ENCODE measurements at places on chromosomes 12 and 14. TPM values are rescaled to one million over a fixed set of nuclear protein-coding genes. Genes with fewer than 3 reads are reported as not detected.

The HNRNPA1 gene
- total RNA-seq: 545 TPM

The VPS29 gene
- total RNA-seq: 118 TPM

The TEX22 gene
- total RNA-seq: 0.94 TPM

The MBIP gene
- total RNA-seq: 39.4 TPM

The SYNDIG1L gene
- total RNA-seq: 1.3 TPM

The ACOT4 gene
- 1.6 TPM for total RNA-seq

The CALM1 gene
- total RNA-seq: 974 TPM

The TGFB3 gene
- total RNA-seq: 21.6 TPM

The TAS2R30 gene
- 55.7 TPM for total RNA-seq

The BATF gene
- total RNA-seq: not detected

The PDE3A gene
- 7.5 TPM for total RNA-seq

The SOAT2 gene
- not detected for total RNA-seq

The ABCC9 gene
- 15.7 TPM for total RNA-seq

The RNF212B gene
- not detected for total RNA-seq

The GYS2 gene
- total RNA-seq: not detected

The SAV1 gene
- total RNA-seq: 28.5 TPM

The FOXA1 gene
- total RNA-seq: not detected

The MYO1H gene
- total RNA-seq: 0.31 TPM

The DPPA3 gene
- not detected for total RNA-seq

The INSM2 gene
- total RNA-seq: not detected

The NRL gene
- 2.2 TPM for total RNA-seq

The TCL1B gene
- not detected for total RNA-seq

The SSPN gene
- 2.2 TPM for total RNA-seq

The EML5 gene
- total RNA-seq: 25.0 TPM

The TMPRSS12 gene
- not detected for total RNA-seq

The NAV3 gene
- 329 TPM for total RNA-seq

The CACNA2D4 gene
- 0.31 TPM for total RNA-seq

The NPFF gene
- not detected for total RNA-seq

The ZNF891 gene
- 30.4 TPM for total RNA-seq

The PTCSC3 gene
- not detected for total RNA-seq

The SLC11A2 gene
- 154 TPM for total RNA-seq

The LMO3 gene
- 492 TPM for total RNA-seq

The C12orf50 gene
- total RNA-seq: 0.31 TPM

The PLEKHH1 gene
- 37.2 TPM for total RNA-seq

The ARHGEF40 gene
- 20.7 TPM for total RNA-seq

The KRT6A gene
- not detected for total RNA-seq

The MYO1A gene
- total RNA-seq: not detected

The EXD2 gene
- 56.7 TPM for total RNA-seq

The PRKD1 gene
- 28.2 TPM for total RNA-seq

The ABCD2 gene
- total RNA-seq: 18.8 TPM

The CCDC196 gene
- not detected for total RNA-seq

The VASH1 gene
- total RNA-seq: 103 TPM

The SLC10A1 gene
- total RNA-seq: not detected

The GPR84 gene
- not detected for total RNA-seq

The SAMD15 gene
- total RNA-seq: 10.0 TPM

The PMEL gene
- not detected for total RNA-seq

The PKP2 gene
- 6.3 TPM for total RNA-seq

The P2RX7 gene
- total RNA-seq: 3.4 TPM

The KRT71 gene
- total RNA-seq: not detected

The RIC8B gene
- 37.9 TPM for total RNA-seq

The PRH1 gene
- 159 TPM for total RNA-seq

The AKAP3 gene
- total RNA-seq: 2.5 TPM

The SLC5A8 gene
- 2.8 TPM for total RNA-seq

The RPS6KL1 gene
- 47.0 TPM for total RNA-seq

The ZC2HC1C gene
- total RNA-seq: 2.8 TPM
